ENCODE measurements at places on chromosomes 7 and 10.

DNA sequence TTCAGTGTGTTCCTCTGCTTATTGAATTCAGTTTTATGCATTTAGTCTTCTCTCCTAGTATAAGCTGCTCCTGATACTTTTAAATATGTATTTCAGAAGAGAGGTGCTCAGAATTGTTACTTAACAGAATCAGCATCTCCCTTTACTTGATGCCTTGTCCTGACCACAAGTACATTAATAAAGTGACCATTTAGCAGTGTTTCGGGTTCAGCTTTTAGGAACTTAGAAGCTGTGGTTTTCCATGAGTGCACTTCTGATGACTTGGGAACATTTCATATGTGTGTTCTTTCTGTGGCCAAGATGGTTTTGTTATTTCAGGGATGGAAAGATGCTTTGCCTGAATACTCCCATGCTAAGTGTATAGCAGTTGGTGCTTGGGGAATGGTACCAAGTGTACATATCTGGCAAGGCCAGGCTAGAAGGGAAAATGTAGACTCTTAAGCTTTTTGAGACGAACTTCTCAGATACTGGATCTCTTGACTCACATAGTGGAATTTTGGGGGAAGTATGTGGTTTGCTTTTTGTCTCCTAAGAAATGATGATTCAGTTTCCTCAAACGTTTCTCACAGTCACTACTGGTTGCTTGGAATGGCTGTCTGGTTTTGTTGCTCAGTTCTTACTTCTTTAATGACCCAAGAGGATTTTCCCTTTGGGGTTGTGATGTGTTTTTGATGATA is 17.2 kb downstream of the SGPL1 start:
- peak; percentile 95 for DNase-seq

DNA sequence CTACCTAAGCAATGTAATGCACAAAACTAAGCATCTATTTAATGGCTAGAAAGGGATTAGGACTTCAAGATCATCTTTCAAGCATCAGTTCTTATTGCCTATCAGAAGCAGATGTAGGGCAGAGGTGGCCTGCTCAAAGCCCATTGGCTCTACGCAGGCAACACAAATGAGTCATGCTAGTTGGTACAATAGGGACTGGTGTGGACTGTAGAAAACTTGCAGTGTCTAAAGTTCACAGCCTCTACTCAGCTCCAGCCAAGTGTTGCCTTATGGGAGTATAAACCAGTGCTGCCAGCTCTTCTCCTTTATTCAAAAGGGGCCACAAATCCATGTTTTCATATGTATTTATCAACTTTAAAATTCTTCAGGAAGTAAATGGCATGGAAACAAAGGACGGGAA is 31.7 kb downstream of the ASAH2 start:
- no peak for DNase-seq

DNA sequence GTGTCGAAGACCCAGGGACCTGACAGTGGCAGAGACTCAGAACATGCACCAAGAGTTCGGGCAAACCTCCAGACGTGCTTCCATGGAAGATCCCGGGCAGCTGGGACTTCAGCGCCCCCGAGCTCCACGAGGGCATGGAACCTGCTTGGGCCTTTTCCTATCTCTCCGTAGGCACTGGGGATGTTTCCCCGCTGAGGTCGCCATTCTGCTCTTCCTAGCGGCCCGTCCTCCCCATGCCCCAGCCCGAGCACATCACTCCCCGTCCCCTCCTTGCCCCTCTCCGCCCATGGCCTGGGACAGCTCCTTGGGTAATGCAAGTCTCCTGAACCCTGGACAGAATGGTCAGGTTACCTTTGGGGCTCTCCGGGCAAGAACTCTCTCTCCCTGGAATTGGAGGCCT is 32.3 kb upstream of the SHH start:
- DNase-seq = no peak

DNA sequence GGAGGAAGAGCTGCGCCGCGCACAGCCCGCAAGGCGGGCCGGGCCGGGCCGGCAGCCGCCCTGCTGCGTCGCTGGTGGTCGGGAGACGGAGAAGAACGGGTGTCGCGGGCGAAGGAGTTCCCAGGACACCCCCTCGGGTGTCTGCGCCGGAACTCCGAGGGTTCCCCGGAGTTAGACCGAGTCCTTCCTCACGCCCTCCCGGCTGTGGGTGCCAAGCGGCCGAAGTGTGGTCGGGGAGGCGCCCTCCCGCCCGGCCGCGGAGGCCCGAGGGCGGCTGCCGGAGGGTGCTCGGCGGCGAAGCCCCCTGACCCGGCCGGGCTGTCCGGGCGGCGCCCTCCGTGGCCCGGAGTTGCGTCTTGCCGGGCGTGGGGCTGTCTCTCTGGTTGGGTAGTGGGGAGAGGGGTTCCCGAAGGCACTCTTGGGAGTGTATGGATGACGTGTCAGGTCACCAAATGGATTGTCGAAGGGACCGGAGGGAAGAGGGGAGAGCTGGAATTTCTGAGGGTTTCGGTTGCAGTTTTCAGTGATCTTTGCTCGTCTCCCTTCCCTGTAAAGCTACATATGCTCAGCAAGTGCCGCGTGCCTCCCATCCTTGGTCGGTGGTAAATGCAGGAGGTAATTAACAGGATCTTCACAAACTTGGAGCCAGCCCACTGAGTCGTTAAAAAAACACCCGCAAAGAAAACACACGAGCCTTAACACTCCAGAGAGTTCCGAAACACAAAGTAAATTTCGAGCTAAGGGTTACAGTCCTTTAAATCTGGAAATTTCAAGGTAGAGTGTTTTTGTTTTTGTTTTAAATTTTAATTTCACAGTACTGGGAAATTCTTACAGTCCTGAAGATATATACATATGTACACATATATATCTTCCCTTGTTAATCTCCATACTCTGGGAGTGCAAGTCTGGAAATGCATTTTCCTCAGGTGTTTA is 871 bp downstream of the ST7 start:
- peak; percentile 85 for DNase-seq

GRCh38 chr7:22442187-22442881 is 57.7 kb downstream of the STEAP1B start:
- no peak for DNase-seq

DNA sequence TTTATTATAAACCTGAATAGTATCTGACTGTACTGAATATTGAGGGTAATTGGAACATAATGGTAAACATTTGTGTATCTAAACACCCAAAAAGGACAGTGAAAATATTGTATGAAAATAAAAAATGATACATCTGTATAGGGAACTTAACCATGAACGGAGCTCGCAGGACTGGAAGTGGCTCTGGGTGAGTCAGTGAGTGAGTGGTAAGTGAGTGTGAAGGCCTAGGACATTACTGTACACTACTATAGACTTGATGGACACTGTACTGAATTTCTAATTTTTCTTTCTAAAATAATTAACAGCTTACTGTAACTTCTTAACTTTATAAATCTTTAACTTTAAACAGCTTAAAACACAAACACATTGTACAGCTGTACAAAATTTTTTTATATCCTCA is 454.5 kb upstream of the FZD8 start:
- DNase-seq = peak; percentile 9
